Activated effector memory CD4-positive, alpha-beta T cell treated with anti-CD3 and anti-CD28 coated beads, Interleukin-2, amount 50 U/mL, for 16 hours (primary cell): ENCODE measurements at places on chromosomes 5 and 9.

- no peak for DNase-seq
Observed at GRCh38 chr5:40405996-40406740, 273.5 kb upstream of the PTGER4 start.

- no peak for DNase-seq
Observed at GRCh38 chr9:16985559-16986348, 115.3 kb upstream of the BNC2 start.

DNA sequence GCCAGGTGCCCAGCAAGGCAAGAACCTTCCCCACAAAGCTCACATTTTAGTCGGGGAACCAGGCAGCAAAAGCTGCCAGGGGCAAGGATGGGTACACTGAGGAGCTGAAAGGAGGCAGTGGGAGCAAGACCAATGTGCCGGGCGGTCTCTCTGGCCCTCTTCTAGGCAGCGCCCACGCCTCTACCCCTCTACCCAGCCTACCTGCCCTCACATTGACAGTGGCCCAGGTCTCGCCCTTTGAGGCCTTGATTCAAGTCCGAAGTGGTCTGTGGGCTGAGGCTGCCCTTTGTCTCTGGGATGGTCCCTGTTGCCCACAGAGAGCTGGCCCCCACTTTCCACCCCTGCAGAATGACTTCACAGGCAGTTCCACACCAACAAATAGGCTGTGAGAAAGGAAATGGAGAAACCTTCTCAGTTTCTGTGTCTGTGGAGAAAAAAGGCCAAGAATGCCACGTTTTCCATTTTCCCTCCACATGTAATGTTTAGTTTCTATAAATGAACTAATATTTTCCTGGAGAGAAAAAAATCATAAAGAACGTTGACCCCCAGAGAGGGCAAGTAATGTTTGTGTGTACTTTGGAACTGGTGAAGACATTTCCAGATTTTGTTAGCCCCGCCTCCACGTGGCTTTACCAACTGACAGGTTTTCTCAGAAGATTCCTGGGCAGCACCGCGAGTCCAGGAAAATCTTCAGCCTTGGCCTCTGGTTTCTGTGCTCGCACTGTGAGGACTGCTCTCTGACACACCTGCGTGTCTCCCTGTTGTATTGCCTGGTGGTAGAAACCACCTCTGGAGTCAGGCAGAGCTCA is 57.4 kb upstream of the ANGPTL2 start:
- no peak for DNase-seq

DNA sequence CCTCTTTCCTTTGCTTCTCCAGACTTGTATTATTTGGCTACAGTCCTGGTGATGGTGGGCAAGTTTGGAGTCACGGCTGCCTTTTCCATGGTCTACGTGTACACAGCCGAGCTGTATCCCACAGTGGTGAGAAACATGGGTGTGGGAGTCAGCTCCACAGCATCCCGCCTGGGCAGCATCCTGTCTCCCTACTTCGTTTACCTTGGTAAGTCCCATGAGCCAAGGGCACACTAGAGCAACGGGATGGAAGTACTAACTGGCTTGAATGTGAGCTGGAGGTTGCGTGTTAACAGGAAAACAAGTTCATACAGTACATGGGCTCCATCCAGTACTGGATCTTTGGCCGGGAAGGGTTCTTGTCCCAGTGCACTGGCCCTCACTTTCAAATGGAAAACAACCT is 22.9 kb downstream of the SLC22A5 start:
- no peak for DNase-seq

DNA sequence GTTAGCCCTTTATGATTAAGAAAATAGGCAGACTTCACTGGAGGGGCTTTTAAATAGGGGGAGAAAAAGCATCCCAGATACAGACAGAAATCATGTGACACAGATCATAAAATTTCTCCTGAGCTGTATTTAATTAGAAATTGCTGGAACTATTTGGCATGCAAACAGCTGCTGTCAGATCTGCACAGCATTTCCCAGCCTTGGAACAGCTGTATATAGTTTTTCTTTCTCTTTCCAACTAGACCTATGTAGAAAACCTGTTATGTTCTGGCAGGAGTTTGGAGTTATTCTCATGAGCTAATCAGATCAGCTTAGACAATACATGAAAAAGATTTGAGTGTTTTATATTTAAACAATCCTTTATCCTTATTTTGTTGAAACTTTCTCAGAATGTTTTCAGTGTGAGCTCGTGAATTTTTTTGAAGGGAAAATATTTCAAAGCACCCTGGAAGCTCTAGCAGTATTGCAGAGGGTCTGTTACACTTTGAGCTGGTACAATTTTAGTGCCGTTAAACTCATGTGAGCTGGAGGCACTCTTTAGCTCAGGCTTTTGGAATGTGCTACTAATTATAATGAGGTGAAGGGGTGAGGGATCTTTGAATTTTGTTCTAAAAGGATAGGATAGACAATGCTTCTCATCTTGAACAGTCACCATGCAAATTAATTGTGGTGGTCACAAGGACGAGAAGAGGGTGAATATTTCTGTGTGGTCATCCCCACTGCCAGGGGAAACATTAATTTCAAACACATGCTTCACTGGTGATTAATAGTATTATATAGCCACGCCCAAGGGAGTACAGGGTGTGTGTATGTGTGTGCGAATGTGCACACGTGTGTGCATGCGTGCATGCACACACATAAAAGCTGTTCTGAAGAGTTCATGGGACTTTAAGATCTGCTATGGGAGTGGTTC is 239.4 kb upstream of the FBXL7 start:
- no peak for DNase-seq

- no peak for DNase-seq
Observed at GRCh38 chr9:19517202-19517942, 108.6 kb downstream of the ACER2 start.

GRCh38 chr9:94805051-94805489 is 78.6 kb downstream of the AOPEP start:
- no peak for DNase-seq

DNA sequence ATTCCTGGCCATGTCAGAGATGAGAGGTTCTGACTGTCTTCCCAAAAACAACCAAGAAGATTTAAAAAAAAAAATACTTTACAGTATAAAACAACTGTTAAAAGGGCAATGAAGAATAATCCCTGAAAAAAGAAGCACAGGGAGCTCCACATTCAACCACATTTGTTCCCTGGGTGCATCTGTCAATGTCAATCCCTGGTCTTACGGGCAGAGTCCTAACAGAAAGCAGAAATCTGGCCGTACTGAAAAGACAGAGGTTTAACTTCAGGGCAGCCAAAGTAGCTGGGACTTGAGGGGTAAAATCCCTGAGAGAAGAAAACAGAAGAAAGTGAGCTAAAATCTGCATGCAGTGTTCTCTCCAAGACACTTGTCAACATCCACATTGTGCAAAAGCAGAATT is 76.6 kb downstream of the RICTOR start:
- DNase-seq: no peak

- DNase-seq: no peak
Observed at GRCh38 chr9:136759436-136760325, 1.6 kb upstream of the LCN8 start.

GRCh38 chr5:22390888-22391287 is 462.3 kb downstream of the CDH12 start:
- no peak for DNase-seq

GRCh38 chr5:80959768-80960442 is at the start of gene RASGRF2:
TSS of gene RASGRF2 (plus strand) at chr5:80960363. CDS start at chr5:80960739, 376 bp downstream.
- peak; percentile 81 for DNase-seq

- no peak for DNase-seq
Observed at GRCh38 chr5:179812997-179813607, 6.4 kb upstream of the MGAT4B start.

DNA sequence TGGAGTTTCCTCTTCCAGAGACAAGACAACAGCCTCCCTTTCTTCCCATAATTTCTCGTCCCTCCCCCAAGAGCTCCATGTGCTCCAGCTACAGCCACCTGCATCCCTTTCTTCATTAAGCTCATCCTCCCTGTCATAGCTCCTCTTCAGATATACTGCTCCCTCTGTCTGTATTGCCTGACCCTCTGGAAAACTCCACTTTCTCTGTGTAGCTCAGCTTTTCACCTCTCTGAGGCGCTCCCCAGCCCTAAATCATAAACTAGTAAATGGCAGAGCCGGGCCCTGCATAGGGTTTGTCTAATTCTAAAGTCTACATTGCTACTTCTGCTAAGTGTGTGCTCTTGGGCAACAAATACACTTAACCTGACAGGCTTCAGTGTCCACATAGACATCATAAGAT is 8.8 kb upstream of the PLIN2 start:
- DNase-seq: no peak

- DNase-seq: no peak
Observed at GRCh38 chr5:77282337-77283027, 72.0 kb downstream of the PDE8B start.

GRCh38 chr9:8337834-8338766 is 538.5 kb upstream of the DMAC1 start:
- no peak for DNase-seq

- no peak for DNase-seq
Observed at GRCh38 chr5:72225741-72226140, 94.3 kb downstream of the MRPS27 start.

DNA sequence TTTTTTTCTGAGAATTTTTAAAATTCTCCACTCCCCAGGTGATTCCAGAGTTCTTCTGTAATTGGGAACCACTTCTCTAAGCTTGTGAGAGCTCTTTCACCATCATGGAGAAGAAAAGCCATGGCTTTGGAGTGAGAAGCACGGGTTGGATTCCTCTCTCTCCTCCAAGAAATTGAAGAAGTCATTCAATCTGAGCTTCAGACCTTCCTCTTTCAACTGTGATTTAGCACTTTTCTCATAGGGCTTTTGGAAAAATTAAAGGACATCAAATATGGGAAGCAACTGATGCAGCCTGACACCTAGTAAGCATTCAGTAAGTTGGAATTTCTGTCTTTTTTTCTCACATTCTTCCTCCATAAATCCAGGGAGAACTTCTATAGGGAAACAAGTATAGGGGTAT is 580.4 kb upstream of the KLF4 start:
- no peak for DNase-seq

DNA sequence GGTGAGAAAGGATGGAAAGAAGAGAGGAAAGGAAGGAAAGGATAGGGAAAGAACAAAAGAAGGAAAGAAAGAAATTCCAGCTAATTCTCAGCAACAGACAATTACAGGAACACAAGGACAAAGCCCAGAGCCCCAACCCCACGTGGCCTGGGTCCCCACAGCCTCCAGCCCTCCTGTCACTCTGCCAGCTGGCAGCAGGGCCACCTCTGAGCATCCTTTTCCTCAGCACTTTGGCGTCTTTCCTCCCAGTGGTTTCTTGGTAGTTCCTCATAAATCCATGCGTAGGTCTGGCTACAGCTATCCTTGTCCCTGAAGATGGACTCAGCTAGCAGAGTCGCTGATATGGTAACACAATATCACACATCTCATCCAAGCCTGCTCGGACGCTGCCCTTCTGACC is 28.3 kb downstream of the ADAMTS2 start:
- DNase-seq: no peak

- DNase-seq: peak; percentile 66
Observed at GRCh38 chr5:122076669-122077365, 1.2 kb downstream of the LOX start.

- no peak for DNase-seq
Observed at GRCh38 chr9:111180811-111181210, 142.5 kb upstream of the LPAR1 start.

DNA sequence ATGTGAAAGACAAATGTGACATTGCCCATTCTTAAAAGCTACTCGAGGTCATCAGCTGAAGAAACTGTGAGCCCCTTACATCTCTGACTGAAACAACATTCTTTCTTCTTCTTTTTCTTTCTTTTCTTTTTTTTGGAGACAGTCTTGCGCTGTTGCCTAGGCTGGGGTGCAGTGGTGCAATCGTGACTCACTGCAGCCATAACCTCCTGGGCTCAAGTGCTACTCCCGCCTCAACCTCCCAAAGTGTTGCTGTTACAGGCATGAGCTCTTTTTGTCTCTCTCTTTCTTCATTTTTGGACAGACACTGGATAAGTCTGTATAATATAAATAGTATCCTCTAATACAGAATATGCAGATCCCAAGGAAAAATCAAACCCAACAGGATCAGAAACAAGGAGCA is 263.7 kb upstream of the KLF9 start:
- no peak for DNase-seq

GRCh38 chr5:150780187-150780692 is 1.7 kb downstream of the SMIM3 start:
- DNase-seq: no peak

GRCh38 chr9:135878528-135879236 is 28.7 kb downstream of the CAMSAP1 start:
- no peak for DNase-seq

GRCh38 chr9:23581931-23582330 is 244.1 kb downstream of the ELAVL2 start:
- no peak for DNase-seq
